ENCODE measurements at places on chromosomes 1 and 21.

DNA sequence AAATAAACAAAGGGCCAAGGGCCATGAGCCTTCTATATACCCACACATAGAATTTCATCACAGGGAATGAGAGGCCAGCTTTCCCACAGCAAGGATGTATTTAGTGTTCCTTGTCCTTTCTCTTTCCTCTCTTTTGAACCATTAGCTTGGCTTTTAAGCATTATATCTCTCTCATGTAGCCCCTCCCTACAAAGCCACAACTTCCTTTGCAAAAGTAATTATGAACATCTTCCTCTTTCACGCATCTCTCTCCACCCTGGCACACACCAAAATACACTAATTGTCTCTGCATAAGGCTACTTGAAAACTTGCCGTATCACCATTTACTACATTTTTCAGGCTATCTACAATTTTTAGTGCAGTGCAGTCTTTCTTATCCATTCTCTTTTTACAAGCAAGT, 1.9 kb upstream of the AK5 start:
- DNase-seq: no peak

DNA sequence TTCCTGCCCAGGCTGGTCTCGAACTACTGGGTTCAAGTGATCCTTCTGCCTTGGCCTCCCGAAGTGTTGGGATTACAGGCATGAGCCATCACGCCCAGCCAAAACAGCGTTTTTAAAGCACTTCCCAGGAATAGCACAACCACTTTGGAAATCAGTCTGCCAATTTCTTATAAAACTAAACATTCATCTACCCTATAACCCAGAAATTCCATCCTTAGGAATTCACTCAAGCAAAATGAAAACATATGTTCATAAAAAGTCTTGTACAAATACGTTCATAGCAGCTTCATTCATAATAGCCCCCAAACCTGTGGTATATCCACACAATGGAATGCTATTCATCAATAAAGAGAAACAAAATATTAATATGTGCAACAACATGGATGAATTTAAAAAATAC, 36.1 kb downstream of the PHC2 start:
- no peak for DNase-seq

DNA sequence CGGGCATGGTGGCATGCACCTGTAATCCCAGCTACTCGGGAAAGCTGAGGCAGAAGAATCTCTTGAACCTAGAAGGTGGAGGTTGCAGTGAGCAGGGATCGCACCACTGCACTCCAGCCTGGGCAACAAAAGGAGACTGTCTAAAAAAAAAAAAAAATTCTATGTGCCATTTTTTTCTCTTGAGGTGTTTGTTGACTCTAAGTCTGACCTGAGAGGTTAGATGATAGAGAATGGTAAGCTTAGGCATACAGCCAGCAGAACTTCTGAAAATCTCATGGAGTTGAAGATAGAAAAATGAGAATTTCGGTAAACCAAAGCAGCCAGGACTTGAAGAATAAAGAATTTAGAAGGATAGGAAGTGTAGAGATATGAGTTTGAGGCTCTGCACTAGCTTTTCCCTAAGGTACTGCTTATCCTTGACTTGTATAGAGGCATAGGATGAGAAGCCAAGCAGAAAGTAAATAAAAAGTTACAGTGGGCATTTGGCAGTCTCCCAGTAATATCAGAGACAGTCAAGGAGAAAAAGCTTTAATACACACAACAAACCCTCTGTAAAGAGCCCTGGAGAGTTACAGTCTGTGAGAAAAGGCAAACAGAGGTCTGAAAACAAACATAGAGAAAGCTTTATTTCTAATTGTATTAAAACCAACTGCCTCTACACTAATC, 24.3 kb downstream of the F13B start:
- no peak for DNase-seq

- DNase-seq: no peak
These were observed 35.9 kb downstream of the MAP3K7CL start for GRCh38 chr21:29166323-29166722.

DNA sequence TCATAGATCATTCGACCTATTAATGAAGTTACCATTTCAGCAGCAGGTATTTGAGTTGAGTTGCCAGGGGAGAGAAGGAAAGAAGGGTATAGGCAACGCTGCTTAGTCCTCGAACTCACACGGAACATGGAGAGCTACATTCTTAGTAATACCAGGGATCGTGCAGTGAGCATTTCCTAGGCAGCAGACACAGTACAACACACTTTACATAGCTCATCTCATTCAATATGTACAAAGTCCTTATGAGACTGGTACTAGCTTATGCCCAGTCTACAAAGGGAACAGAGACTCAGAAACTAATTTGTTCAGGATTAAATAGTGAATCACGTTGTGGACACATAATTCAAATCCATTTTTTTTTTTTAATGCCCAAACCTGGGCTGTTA, 25.6 kb downstream of the IRF2BP2 start:
- no peak for DNase-seq

GRCh38 chr1:155018617-155019348, 14.8 kb downstream of the DCST2 start:
- DNase-seq: no peak

DNA sequence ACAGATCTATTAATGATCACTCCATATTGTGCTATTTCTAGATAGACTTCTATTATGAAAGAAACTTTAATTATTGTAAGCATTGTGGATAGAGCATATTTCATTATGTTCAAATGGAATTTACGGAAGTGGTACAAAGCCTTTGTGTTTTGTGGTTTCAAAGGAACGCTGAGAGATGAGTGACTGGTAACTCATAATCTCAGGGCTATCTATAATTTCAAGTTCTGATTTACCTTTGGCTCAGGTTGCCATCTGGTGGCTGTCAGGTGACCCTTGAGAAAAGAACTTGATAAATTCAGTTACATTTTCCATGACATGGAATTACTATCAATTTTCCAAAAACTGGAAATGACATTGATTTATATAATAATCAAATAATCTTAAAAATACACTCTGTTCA, 12.2 kb downstream of the NTNG1 start:
- no peak for DNase-seq

DNA sequence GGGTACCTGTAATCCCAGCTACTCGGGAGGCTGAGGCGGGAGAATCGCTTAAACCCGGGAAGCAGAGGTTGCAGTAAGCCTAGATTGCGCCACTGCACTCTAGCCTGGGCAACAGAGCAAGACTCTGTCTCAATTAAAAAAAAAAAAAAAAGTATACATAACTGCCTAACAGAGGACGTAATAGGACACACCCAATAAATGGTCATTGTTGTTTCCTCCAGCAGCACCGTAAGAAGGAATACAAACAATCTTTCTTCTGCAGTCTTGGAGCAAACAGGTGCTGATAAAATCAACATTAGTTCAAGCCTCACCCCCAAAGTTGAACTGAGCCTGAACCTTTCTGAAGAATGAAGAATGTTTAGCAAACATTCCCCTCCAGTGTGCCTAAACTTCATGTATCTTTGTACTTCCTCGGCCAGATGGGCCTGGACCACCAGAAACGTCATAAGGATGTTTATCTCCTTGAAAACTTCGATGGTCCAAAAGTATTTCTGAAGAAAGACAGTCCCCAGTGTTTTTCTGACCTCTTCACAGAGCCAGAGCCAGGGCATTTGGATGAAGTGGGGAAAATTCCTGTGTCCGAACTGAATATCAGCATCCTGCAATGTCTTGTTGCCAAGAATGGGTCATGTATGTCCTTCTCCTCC, 136.8 kb upstream of the F3 start:
- no peak for DNase-seq

GRCh38 chr21:15809065-15809464, 79.3 kb downstream of the USP25 start:
- no peak for DNase-seq

GRCh38 chr1:90721210-90722194, 4.4 kb upstream of the BARHL2 start:
- DNase-seq: peak; percentile 68

- DNase-seq: no peak
These were observed 924 bp downstream of the TMEM240 start for GRCh38 chr1:1539310-1540089.

GRCh38 chr1:63774617-63775417, 1.0 kb downstream of the ROR1 start:
- no peak for DNase-seq

GRCh38 chr1:176785791-176786190, 322.8 kb downstream of the PAPPA2 start:
- no peak for DNase-seq

- DNase-seq: peak; percentile 8
These were observed 122.6 kb upstream of the PPP2R5A start for GRCh38 chr1:212162635-212163034.

- DNase-seq: no peak
These were observed 83.8 kb downstream of the PLPP3 start for GRCh38 chr1:56495538-56495937.

- no peak for DNase-seq
These were observed 260.5 kb downstream of the MATN1 start for GRCh38 chr1:30462826-30463425.

GRCh38 chr1:149846593-149847466, 52.5 kb upstream of the BOLA1 start:
- DNase-seq: peak; percentile 0

- no peak for DNase-seq
These were observed 30.4 kb downstream of the ATP2B4 start for GRCh38 chr1:203656796-203657747.

Data from CD4-positive, alpha-beta T cell treated with Interleukin-10 for 1 hour (primary cell).